ENCODE measurements at places on chromosomes 7 and 10.

DNA sequence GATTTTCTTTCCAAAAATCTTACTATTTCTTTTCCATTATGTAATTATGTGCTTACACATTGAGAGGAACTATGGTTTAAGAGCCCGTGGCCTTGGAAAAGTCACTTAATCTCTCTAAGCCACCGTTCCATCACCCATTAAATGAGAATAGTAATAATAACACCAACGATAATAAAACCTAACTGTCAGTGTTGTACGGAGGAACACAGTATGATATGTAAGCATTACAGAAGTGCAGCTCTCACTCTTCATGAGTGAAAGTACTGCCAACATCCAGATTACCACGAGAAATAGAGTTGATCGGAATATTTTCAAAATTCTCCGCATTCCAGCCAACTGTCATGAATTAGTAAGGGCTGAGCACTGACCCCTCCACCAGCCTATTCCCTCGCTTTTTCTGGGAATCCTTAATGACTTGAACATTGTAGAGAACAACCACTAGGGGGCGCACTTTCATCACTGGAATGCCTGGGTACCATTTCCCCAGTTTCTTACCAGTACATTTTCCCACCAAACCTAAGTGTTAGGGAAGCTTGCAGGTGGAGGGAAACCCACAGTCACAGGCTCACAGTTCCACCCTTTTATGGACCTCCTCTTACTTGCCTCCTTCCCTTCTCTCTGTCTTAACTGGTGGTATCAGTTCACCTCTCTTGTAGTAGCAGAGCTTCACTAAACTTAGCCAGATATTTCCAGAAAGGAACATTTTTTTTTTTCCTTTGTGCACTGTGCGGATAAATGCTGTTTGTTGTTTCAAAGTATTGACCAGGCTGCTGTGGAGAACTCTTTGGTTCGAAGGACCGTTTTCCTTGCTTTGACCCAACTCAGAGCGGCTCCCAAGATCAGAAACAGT is 27.8 kb downstream of the NKX2-3 start:
- peak; percentile 6 for DNase-seq

DNA sequence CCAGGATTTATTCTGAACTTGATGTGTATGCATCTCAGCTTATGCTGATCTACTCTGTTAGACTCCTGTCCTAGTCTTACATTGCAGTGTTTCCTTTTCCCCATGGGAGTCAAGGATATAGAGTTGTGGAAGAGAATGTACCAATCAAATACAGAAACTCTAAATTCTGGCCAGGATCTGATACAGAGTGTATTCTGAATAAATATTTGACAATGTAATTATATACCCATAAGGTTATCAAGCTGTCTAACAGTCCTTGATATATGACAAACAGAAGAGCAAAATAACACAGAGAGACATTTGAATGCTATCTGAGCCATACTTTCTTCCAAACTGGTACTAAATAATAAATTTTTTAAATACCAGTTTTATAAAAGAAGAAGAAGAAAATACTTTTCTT is 116.8 kb downstream of the ETV1 start:
- DNase-seq: no peak

DNA sequence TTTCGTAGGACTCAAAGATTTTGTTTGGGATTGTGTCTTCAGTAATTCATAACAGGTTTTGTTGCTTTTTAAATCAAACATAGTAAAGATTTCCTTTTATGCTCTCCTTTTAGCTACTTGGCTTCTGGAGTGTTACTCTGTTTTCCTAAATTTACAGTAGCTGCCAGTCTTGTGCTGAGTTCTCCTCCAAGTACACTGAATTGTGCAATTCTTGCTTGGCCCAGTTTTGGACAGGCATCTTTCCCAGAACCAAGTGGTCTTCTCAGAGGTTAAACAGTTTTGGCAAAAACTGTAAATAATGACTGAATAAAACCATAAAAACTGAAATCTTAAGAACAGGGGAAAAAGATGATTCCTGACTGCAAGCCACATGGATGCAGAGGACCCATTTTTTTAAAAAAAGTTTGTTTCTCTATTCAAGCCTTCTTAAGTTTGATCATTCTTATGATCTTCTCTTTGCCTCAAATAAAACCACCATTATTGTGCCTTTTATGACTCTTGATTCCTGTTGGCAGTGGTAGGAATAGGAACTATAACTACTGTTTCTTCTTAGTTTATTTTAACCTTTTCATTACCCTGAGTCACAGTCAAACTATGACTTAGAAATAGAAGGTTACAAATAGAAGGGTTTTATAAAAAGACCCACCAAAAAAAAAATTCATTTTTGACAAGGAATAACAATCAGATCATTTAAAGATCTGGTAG is 88.0 kb downstream of the MDFIC start:
- DNase-seq: no peak

GRCh38 chr10:77781451-77782327 is 144.1 kb upstream of the KCNMA1 start:
- no peak for DNase-seq

DNA sequence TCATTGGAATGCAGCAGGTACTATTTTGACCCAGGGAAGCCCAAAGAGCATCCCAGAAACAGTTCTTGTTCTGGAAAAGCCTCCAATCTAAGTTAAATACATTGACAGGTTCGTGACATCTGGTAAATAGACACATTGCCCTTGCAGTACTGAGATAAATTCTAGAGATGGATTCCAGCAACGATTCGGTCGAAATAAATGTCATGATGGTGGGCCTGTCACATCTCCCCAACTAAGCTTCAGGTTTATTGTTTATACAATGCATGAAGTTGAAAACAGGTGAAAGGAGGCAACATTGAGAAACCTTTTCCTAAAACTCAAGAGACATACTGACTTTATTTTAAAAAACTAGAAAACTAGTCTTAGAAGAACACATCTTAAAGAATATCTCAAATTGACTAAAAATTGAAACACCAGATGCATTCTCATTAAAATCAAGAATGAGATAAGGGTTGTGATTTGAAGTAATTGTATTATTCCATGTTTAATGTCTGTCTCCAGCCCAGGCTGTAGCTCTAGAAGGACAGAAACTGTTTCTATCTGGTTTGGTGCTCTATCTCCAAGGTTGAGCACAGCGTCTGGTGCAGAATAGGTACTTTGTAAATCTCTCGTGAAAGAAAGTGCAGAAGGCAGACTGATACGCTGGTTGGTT is 114.0 kb downstream of the CABCOCO1 start:
- no peak for DNase-seq

GRCh38 chr10:132971448-132972148 is 29.2 kb upstream of the CFAP46 start:
- DNase-seq: no peak

GRCh38 chr10:65346466-65346865 is 1579.4 kb upstream of the LRRTM3 start:
- no peak for DNase-seq

DNA sequence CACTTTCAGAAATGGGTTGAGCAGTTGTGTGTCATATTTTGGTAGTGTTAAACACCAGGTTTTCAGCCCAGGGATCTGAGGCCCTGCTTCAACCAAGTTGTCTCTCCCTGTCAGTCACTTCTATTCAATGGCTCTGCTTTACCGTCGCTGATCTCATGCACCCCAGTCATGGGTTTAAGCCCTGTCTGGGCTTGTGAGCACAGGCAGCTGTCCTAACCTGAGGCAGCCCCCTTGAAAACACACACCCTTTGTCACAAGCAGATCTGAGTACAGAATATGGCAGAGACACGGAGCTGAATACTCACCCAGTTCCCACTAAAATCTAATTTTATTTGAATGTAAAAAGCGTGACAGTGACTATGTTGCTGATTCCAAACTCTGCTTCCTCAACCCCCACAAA is 110.6 kb upstream of the GLI3 start:
- DNase-seq: no peak

DNA sequence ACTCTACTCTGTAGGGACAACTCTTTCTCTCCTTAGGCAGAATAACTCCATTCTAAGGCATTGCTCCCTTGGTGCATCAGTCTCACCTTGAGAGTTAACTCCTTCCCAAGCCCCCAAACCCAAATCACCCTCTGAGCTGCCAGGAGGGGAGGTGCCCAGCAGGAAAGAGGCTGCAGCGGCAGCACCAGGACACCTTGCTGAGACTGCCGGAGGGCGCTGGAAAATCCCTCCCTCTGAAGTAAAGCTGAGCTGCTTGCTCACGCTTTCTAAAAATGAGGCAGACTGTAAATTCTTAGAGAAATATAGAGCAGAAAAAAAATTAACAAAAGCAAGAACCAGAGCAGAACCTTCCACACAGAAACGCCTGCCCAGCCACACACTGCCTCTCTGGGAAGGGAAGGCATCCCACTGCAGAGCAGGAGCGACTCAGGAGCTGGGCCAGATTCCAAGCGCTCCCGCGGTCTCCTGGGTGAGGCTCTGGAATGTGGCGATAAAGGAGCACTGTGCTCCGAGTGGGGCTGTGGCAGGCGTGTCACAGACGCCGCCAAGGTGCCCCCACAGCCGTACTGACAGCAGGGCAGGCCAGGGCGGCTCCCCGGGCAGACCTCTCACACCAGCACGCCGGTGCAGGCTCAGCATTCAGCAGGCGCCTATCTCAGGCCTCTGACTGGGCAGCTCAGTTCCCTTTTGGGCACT is 202.1 kb downstream of the TNS3 start:
- DNase-seq: peak; percentile 70

GRCh38 chr10:27611236-27611635 is 107.1 kb downstream of the RAB18 start:
- peak; percentile 33 for DNase-seq

DNA sequence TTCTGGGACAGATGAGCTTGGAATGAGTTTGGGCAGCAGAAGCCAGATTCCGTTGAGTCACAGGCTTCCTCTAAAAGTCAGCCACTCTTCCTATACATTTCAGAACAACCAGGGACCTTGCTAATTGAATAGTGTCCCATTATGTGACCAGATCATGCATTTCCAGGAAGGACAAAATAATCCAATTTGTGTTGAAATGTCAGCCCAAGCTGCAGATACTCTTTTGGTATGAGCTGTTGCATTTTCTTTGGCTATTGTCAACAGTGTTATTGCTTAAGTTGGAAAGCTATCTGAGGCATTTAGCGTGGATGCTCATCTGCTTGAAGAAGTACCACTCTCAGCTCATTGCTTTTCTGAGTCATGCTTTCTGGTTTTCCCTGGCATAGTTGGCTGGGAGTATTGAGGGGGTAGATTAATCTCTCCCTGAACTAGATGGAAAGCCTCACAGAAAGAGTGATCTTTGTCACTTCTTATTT is 223.7 kb upstream of the HABP2 start:
- DNase-seq: no peak

DNA sequence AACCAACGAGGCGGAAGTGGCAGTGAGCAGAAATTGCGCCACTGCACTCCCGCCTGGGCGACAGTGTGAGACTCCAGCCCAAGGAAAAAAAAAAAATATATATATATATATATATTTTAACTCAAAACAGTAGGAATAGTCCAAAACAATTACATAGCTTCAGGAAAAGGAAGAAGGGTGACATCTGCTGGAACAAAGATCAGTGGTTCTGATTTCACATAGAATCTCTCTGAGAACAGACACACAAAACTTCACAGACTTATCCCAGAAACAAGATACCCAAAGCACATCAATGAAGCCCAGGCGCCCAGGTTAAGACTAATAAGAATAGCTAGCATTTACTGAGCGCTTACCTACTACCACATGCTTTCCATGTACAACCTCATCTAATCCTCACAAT is 45.0 kb downstream of the DNMBP start:
- DNase-seq: no peak

DNA sequence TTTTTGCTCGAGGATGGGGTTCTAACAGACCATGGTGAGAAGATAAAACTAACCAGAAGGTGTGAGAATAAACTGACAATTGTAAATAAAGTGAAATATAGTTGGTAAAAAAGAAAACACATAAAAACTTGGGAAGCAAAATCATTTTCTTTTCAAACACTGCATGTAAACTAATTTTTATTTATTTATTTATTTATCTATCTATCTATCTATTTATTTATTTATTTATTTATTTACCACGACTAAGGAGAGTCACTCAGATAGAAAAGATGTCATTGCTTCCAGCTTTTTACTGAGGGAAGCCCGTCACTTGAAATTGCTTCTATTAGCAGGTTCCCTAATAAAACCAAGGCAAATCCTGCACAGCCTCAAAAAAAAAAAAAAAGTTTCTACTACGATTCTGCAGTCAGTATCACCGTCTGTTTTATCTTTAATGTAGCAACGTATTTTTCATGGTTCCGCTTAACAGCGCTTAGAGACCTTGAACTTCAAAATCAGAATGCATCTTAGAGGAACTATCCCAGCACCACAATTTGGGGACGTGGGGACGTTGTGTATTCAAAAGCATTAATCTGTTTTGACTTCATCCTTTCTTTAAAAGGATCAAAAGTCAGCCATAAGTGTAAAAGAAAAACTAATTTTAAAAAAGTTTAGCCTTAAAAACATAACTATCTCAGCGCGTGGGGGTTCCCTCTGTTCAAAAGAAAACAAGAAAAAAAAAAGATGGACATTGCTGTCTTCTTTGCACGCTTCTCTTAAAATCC is 33.3 kb upstream of the EBLN1 start:
- no peak for DNase-seq

- no peak for DNase-seq
Measured at GRCh38 chr10:58556516-58557165, 44.0 kb downstream of the BICC1 start.

DNA sequence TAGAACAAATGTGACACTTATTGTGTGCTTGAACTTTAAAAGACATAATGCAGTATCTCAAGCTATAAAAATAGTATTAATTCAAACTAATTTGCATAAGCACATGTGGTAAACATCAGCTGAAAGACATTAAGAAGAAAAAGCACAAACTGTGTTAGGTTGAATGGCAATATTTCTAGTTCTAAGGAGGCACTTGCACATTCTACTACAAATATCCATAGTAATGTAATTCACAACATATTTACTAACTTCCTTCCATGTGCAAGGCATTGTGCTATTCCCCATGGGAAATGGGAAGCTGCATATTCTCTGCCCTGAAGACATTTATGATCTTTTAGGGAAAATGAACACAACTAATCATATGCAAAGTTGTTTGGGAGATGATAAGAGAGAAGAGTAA is 80.2 kb upstream of the SLC13A1 start:
- no peak for DNase-seq

GRCh38 chr10:72727130-72727529 is 35.2 kb downstream of the MCU start:
- DNase-seq: no peak

DNA sequence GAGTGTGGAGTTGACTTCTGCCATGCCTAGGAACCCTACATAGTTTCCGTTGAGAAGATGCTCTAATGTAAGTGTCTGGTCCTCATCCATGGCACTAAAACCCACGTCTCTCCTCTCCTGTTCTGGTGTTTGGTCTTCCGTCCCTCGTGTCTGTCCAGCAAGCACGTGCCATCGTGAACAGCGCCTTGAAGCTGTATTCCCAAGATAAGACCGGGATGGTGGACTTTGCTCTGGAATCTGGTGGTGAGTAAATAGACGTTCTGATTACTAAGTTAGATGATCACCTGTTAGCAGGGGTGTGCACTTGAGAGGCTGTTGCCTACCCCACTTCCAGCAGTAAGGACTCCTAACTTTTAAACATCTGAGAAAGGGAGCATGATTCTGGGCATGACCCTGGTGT is 15.1 kb upstream of the GET4 start:
- no peak for DNase-seq
